ENCODE measurements at places on chromosomes 4 and X.

DNA sequence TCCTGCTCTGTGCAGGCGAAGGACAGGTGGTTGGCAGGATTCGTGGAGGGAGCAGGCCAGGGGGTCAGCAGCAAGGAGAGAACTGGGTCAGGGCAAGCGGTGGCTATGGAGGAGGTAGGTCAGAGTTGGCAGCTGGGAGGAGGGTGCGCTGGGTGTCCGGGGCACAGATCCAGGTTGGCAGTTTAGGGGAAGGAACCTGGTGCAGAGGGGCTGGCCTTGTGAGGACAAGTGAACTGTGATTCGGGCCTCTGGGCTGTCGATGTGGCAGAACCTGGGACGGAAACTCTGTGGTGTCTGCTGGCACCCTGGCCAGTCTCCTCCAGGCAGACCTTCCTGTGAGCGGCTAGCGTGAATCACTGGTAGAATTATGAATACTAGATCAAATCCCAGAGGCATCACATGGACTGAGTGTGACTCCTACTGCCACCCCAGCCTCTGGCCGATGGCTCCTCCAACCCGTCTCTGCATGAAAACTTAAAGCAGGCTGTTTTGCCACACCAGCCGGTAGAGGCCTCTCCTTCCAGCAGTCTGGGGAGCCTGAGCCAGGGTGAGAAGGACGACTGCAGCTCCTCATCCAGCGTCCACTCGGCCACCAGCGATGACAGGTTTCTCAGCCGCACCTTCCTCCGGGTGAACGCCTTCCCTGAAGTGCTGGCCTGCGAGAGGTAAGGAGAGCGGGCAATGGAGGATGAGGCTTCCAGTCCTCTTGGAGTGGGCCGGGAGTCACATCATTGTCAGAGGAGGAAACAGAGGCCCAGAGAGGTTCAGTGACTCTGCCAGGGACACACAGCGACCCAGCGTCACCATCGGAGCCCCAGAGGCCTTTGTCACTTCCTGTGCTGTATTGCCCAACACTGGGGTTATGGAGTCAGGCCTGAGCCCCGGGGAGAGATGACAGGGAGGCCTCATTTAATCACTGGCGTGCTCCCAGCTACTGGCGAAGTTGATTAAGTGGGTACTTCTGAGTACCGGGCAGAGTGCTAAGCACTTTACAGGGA is 20.3 kb downstream of the EVC start:
- DNase-seq = no peak

DNA sequence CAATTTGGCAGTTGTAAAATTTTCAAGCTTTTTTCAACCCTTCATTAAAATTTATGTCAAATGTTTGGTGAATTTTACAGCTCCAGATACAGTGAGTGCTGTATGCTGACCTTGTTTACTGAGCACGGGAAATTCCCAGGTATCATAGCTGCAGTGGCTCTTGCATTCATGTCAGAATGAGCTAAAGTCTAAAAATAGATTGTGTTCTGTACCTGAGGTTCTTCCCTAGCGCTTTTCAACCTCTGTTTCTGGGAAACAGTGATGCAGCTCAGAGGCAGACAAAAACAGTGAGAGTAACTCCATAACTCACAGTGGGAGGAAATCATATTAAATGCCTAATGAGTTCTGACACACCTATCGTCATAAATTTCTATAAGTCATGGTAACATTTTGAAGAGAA is 393.8 kb upstream of the GNPDA2 start:
- no peak for DNase-seq

- DNase-seq = no peak
Measured at GRCh38 chr4:182017038-182017437, 226.2 kb upstream of the TENM3 start.

DNA sequence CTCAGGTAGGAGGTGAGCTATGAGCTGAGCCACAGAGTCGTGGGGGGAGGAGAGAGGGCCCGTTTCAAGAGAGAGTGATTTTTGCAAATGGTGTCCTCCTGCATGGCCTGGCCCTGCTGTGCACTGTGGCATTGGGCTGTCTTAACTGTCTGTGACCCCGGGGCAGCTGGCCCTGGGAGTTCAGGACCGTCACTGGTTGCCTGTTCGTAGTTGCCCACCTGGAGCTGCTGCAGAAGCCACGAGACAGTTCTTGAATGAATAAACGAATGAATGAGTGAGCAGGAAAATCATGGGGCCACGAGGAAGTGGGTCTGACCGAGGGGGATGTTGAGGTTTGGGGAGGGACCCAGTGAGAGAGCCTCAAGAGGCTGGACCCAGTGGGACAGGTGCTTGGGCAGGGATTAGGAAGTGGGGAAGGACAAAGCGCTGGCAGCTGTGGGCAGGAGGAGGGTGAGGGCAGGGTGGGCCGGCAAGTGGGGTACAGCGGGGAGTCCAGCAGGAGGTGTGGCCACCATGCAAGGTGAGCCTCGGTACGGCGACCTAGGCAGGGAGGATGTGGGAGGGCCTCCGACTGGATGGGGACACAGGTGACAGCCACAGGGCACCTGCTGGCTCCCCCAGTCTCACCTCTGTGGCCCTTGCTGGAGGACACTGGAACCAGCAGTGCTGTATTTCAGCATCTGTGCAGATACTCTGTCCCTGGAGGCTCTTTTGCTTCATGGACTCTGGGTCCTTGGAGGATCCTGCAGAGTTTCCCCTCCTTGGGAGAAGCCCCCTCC is 10.2 kb downstream of the RGS12 start:
- DNase-seq = no peak

DNA sequence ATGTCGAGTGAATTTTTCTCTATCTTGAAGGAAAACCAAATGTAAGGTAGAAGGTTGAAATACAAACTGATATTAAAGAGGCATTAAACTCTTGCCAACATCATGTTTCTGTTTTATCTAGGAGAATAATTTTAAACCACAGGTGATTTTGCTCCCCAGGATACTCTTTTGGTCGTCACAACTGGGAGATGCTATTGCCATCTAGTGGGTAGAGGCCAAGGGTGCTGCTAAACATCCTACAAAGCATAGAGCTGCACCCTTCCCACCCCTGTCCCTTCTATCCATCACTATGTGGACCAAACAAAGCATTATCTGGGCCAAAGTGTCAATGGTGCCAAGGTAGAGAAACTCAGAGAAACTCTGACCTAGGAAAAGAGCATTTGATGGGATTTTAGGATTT is 154.6 kb upstream of the MAGEB2 start:
- DNase-seq = no peak

- no peak for DNase-seq
Measured at GRCh38 chr4:8228319-8229250, 29.5 kb downstream of the SH3TC1 start.

DNA sequence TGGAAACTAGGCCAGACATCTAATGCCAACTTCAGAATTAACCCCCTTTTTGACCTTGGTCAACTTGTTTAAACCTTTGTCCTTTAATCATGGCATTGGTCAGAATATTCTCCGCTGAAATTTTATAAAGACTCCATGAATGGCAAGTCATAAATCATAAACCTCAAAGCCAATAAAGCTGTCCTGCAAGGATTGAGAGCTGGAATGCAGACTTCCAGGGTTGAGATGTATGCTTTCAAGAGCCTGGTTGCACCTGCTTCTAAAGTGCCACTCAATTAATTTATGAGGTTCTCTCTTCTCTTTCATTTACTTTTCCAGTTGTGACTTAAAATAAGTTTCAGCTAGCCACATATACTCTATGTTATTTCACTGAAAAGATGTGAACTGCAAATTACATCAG is 136.2 kb upstream of the HCCS start:
- no peak for DNase-seq

DNA sequence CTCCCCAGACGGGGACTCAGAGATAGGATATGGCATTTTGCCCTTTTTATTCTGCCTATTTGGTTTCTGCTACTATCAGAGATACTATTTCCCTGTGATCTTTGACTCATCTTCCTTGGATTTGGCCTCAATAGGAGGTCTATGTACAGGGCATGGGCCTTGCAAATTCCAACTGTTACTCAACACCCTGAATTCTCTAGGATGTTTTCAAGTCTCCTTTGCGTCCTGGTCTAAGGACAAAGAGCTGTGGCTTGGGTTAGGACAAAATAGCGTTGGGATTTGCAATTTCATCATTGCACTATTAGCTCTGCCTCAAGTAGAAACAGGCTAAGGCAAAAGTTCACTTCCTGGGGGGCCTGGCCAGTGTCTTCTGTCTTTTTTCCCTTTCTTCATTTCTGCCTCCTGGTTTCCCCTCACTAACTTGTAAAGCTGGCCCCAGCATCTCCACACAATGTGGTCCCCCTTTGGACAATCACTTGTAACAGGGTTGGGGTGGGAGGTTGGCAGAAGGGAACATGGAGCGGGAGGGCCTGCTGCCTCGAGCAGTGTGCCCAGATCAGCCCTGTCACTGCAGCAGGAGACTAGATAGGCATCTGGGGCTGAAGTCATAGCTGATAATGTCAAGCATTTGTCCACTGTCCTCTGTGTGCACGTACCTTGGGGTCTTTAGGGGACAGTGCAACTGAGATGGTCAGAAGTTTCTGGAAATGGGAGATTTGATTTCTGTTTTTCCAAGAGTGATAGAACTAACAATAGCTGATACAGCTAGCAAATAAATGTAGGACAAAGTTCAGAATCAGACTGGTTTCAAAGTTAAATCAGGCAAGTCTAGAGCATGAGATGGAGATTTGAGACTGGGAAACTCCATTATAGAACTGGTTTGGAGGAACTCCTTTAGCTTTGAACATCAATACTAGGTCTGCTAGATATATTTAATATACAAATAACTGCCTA is 25.8 kb upstream of the STBD1 start:
- no peak for DNase-seq

- no peak for DNase-seq
Measured at GRCh38 chrX:119647089-119647488, 40.9 kb upstream of the NKRF start.

DNA sequence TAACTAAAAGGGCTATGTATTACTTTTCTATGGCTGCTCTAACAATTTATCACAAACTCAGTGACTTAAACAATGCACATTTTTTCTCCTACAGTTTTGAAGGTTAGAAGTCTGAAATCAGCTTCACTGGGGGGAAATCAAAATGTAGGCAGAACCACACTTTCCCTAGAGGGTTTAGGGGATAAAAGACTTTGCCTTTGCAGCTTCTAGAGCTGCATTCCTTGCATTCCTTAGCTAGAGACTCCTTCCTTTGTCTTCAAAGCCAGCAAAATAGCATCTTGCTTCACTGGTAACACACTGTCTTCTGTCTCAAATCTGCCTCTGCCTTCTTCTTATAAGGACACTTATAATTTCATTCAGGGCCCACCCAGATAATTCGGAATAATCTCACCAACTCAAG is 152.4 kb upstream of the SPIN4 start:
- DNase-seq = no peak

DNA sequence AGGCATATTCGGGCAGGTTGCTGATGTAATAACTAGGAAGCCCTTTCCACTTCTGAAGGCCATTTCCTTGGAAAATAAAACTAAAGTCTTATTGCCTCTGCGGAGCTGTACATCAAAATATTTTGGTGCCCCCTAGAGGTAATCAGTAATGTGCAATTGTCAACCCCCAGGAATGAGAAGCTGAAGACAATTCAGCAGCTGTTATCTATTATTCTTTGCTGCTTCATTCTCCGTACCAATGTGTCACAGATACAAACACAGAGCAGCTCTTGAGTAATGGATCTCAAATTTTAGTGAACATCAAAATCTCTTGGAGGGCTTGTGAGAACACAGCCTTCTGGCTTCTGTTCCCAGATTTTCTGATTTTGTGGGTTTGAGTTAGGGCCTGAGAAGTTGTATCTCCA is 3.5 kb upstream of the SLIT2 start:
- no peak for DNase-seq

DNA sequence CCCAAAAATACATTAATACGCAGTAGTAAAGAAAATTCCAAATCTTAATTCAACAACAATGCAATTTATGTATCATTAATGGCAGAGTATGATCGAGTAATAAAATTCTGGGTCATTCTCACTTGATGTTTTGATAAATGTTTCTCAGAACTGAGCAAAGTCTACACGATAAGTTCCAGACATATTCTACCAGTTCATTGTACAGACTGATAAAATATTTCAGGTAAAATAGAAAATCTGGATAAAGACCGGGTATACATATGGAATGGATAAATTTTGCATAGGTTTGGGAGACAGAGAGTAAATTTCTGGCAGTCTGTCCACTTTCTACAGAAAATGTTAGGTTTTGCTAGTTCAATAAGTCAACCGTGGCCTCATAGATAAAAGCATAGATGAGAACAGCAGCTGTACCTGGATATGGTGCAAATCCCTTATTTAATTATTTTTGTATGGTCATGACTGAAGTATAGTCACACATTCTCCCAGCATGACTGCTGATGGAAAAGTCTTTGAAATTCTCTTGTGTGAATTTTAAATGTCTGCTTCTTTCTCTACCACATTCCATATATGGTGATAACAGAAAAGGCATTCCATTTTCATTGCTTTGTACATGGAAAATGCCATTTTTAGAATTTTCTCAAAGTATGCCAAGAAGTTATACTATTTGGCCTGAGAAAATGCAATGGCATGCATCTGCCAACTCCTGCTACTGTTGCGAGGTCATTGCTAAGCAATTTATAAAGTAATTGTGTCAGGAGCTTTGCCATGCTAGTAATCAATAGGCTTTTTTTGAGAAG is 301.9 kb upstream of the ARSJ start:
- DNase-seq = no peak

DNA sequence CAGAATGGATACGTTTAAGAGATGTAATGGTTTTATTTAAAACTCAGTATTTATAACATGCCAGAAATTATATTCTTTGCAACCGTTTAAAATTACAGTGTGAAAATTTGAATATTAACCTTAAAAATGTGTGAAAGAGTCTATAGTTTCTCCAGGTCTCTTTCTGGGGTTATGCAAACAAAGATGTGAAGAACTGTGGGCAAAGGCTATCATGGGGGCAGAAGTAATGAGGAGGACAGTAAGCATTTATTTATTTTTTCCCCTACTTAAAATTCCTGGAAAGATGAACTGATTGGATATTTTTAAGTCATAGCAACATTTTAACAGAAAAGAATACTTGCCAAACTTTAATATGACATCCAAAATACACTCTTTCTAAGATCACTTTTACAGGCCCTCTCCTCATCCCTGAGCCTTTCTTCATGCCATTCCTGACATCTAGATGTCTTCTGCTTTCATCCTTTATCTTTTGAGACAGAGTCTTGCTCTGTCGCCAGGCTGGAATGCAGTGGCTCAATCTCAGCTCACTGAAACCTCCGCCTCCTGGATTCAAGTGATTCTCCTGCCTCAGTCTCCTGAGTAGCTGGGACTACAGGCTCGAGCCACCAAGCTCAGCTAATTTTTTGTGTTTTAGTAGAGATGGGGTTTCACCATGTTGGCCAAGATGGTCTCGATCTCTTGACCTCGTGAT is 46.1 kb downstream of the TMEM131L start:
- no peak for DNase-seq

- DNase-seq = no peak
Measured at GRCh38 chrX:125926295-125926694, 239.8 kb downstream of the DCAF12L2 start.
